ENCODE measurements at places on chromosomes 3 and 15.

- DNase-seq: no peak
Observed at GRCh38 chr3:2543247-2543646, 444.6 kb downstream of the CNTN4 start.

- DNase-seq: no peak
Observed at GRCh38 chr3:42369304-42369703, 41.1 kb downstream of the LYZL4 start.

DNA sequence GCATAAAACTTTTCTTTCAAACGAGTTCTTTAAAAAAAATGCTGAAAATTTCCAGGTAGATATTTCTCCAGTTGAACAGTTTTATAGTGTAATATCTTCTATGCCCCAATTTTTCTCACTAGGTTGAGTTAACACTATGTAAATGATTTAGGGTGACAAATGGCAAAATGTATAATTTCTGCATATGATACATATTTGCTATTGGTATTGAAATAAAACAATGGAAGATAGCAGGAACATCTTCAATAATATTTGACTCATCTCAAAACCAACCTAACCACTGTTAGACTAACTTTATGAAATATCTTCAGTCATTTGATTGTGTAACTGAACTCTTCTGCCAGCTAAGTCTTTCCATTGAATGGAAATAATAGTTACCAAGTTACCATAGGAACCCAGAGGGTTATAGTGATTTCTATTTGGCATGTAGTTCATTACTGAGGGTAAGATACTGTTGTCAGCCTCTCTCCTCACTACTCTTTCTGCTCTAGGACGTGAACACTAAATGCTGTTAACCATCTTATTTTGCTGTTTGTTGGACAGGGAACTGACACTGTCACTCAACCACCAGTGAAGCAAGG is 824.7 kb upstream of the NECTIN3 start:
- DNase-seq: no peak

DNA sequence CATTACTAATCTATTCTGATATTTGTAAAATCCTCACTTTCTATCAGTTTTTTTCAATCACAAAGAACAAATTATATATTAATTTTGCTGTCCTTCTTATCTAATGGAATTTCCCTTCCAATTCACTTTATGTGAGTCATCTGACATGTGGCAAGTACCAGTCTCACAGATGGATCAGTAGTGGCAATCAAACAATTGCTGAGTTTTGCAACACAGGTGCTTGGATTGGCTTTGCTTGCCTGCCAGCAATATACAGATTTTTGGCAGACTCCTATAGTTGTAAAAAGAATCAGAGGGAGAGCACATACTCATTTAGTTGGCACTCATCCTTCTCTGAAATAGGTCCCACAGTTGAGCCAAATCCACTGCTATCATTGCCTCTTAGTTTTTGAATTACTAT is 83.7 kb downstream of the BCHE start:
- no peak for DNase-seq

GRCh38 chr3:35705904-35706303 is 66.6 kb downstream of the ARPP21 start:
- no peak for DNase-seq

DNA sequence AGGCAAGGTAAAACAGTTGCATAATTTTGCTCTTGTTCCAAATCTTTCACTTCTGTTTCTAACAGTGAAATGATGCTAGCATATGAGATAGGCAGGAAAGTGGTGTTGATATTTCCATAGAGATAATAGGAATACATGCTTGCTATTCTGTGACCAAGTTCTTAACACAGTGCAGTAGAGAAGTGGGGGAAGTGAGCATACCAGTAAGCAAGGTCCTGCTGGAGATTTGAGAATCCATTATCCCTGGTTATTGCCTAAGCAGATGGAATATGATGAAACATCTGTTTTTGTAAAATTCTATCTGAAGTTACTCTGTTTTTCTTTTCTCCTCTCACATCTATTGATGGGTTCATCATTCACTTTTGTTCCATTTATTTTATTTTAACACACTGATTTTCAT is 28.7 kb downstream of the USP8 start:
- no peak for DNase-seq

- DNase-seq: no peak
Observed at GRCh38 chr3:197010556-197011351, 18.9 kb downstream of the MELTF start.

DNA sequence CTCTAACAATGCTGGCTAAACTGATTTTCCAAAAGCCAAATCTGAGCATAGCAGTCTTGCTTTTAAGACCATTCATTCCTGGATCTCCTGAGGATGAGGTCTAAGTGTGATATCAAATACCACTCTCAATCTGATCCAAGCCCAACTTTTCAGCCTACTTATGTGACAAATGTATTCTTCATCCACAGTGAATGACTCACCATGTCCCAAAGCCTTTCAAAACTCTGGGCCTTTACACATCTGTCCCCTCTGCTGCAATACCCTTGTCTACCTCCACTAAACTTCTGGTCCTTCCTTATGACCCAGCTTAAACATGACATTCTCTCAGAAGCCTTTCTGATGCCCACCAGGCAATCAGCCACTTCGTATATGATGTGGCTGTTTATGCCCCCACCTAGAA is 4.6 kb downstream of the ANAPC13 start:
- no peak for DNase-seq

GRCh38 chr3:59769127-59769750 is 719.4 kb upstream of the CFAP20DC start:
- DNase-seq: no peak

DNA sequence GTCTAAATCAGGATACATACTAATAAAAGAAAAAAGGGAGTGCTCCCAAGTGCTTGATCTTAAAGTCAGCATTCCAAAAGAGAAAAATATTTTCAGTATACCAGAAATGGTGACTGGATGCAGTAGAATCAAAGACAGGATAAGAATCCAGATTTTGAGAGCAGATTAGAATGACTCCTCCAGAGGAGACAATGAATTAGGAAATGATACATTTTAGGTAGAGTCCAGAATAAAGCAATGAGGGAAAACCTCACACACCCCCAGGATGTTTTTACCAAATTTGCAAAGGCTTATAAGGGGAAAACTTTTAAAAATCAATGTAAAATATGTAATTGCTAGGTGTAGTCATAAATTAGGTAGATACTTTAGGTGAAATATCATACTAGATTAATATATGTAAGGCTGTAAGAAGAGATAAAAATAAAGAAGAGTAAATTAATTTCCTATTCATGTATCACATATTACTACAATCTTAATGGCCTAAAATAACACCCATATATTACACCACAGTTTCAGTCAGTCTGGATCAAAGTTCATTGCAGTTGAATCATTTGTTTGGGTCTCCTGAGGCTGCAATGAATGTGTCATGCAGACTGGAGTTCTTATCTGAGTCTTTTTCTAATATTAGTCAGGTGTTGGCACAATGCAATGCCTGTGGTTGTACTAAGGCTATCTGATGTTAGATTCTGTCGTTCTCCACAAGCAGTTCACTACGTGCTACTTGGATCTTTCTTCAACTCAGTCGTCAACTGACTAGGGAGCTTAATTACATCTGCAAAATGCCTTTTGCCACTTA is 547.8 kb upstream of the EPHA6 start:
- DNase-seq: no peak

DNA sequence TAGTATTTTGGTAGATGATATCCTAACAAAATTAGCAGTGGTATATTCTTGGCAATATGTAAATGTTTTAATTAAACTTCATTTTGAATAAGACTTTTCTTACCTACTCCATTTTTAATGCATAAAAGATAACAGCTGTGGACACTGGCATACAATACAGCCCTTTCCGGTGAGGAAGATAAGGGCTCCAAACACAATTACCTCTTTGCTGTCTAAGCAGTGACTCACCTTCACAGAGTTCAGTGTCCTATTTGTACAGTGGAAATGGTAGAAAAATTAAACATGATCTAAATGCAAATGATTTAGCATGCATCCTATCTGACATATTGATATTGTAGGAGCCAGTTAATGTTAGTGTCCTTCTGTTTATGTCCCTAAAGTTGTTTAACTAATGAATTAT is 969.4 kb downstream of the PLOD2 start:
- no peak for DNase-seq

DNA sequence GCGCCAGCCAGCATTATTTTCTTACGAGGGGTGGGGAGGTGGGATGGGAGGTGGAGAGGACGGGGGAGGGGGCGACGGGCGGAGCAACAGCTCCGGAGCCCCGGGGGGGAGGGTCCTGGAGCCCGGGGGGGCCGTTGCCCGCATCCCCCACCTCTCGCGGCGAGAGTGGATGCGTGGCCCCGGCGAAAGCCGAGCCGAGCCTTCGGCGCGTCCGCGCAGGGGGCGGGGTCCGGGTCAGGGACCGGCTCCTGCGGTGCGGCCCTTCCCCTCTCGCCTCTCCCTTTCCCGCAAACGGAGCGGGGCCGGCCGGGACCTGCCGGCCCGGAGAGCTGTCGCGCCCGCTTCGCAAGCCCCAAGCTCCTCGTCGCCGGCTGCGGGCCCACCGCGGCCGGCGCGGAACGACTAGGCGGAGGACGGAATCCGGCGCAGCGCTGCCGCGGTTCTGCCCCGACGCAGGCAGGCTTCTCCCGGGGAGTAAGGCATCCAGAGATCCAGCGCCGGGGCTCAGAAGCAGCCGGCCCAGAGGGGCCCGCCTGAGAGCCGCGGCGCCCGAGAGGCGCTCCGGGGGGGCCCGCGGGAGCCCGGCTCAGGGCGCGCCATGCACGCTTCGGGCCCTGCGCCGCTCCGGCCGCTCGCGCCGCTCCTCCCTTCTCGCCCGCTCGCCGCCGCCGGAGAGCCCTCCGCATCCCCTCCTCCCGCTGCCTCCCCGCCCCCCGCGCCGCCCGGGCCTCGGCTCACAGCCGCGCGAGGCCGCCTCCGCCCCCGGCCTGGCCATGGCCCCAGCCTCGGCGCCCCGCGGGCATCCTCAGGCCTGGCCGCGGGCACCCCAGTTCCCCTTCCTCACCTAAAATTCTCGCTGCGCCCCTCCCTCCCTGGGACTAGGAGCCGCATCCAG is 459 bp upstream of the ADCY5 start:
- no peak for DNase-seq

DNA sequence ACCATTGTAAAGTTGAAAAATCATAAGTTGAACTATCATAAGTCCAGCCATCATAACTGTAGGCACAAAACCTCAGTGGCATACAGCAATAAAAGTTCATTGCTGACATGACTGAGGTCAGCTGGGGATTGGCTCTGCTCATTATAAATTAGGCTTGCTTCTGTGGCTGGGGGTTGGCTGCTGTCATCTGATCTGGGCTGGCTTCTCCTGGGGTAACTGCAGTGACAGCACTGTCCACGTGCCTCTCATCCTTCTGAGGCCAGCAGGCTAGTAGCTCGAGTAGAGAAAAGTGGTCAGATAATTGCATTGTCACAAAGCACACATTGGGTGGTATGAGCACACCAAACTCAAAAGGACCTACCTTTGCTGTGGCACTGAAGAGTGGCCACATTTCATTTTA is 31.3 kb downstream of the CMTM7 start:
- DNase-seq: no peak

DNA sequence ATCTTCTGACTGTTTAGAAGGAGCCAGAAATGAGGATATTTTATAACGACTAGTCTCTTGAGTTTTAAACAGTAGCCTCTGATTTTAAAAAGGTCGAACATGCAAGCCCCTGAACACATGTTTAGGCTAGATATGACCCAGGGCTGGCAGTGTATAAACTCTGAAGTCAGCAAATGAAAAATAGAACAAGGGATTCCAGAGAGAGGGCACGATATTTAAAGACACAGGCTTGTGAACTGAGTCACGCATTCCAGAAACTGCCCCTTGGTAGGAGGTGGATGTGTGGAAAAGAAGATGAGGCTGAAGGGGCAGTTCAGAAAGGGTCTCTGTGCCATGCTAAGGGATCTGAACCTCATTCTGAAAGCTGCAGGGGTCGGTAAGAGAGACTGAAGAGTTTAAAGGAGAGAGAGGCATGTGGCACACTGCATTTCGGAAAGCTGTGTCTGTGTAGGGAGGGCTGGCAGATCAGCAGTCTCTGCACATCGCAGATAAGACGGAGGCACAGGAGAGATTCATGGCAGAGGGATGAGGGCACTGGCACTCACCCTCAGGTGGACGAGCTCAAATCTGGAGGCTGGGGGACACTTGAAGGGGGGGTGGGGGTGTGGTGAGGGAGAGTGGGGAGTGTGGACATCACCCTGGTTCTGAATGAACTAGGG is 22.1 kb downstream of the ST8SIA2 start:
- no peak for DNase-seq

- DNase-seq: no peak
Observed at GRCh38 chr3:171874251-171874681, 31.1 kb downstream of the TMEM212 start.

GRCh38 chr3:52149021-52149420 is 5.2 kb downstream of the POC1A start:
- DNase-seq: no peak

GRCh38 chr3:177447938-177448337 is 250.7 kb upstream of the TBL1XR1 start:
- no peak for DNase-seq

DNA sequence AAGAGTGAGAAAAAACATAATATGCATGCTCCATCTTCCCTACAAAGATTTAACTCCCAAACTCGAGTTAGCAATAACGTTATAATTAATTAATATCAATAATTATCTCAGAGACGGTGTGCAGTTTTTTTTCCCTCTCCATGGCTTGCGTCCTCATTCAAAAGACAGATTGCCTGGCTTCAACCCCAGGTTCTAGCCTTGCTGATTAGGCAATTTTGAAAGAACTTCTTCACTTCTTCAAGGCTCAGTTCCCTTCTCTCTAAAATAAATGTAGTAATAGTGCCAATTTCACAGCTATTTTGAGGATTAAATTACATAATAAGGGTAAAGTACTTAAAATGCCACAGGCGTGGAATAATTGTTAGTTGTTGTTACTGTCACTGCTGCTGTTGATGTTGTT is 876.1 kb upstream of the GBE1 start:
- DNase-seq: no peak

DNA sequence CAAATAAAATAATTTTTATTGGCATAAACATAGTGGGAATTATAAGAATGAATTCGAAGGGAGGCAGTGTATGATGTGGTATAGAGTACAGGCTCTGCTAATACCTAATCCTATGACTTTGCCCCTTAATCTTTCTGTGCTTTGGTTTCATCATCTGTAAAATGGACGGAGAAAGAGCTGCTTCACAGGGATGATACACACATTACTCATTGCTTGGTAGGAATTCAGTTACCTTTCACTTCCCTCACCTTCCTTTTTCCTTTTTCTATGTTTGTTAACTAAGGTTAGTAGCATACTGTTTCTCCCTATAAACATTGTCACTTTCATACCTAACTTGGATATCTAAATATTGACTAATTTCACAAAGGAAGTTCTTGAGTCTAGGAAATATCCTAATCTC is 36.2 kb downstream of the LEKR1 start:
- no peak for DNase-seq

GRCh38 chr15:42065033-42065432 is 29.3 kb downstream of the PLA2G4D start:
- DNase-seq: no peak

- no peak for DNase-seq
Observed at GRCh38 chr3:59460068-59460467, 410.2 kb upstream of the CFAP20DC start.

- no peak for DNase-seq
Observed at GRCh38 chr15:66565741-66566144, at the start of gene LCTL. Gene LCTL, minus strand, starts transcription at chr15:66565998. Its CDS starts 633 bp downstream, at chr15:66565365.
